ENCODE measurements at places on chromosomes 2 and 18. TPM values are rescaled to one million over a fixed set of nuclear protein-coding genes. Genes with fewer than 3 reads are reported as not detected.

Gene NGEF
- total RNA-seq, result 0.21 TPM

Gene TPO
- total RNA-seq, result 0.21 TPM

Gene GPR35
- 40.8 TPM for total RNA-seq

Gene MYO3B
- total RNA-seq, result 0.21 TPM

Gene PSMA8
- 0.42 TPM for total RNA-seq

Measured in mononuclear cell (primary cell).